ENCODE measurements at places on chromosomes 5 and 9. TPM values are rescaled to one million over a fixed set of nuclear protein-coding genes. Genes with fewer than 3 reads are reported as not detected.

The MAPKAP1 gene
- 57.1 TPM for total RNA-seq

The TMEM215 gene
- not detected for total RNA-seq

The ZNF474 gene
- not detected for total RNA-seq

The PCDHA12 gene
- not detected for total RNA-seq

The RPP25L gene
- 26.3 TPM for total RNA-seq

The PCDHGA8 gene
- 0.64 TPM for total RNA-seq

The SLC27A6 gene
- 1.8 TPM for total RNA-seq

The RAD23B gene
- 112 TPM for total RNA-seq

The ACTBL2 gene
- total RNA-seq, result not detected

The PTPN3 gene
- 11.0 TPM for total RNA-seq

The SLC36A3 gene
- total RNA-seq, result not detected
